ENCODE measurements at places on chromosomes 11 and 22.

GRCh38 chr22:28413612-28414399, 265.8 kb downstream of the TTC28 start:
- no peak for DNase-seq

- no peak for DNase-seq
Observed at GRCh38 chr11:19982774-19983495, 177.3 kb downstream of the DBX1 start.

DNA sequence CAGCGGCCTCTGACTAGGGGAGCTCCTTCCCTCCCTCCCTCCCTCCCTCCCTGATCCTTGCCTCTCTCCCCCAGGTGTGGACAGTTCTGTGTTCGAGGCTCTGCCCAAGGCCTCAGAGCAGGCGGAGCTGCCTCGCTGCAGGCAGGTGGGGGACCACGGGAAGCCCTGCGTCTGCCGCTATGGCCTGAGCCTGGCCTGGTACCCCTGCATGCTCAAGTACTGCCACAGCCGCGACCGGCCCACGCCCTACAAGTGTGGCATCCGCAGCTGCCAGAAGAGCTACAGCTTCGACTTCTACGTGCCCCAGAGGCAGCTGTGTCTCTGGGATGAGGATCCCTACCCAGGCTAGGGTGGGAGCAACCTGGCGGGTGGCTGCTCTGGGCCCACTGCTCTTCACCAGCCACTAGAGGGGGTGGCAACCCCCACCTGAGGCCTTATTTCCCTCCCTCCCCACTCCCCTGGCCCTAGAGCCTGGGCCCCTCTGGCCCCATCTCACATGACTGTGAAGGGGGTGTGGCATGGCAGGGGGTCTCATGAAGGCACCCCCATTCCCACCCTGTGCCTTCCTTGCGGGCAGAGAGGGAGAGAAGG, 11.1 kb upstream of the POU2F3 start:
- DNase-seq, result no peak

GRCh38 chr22:24512043-24512442, 16.9 kb downstream of the UPB1 start:
- DNase-seq, result no peak

DNA sequence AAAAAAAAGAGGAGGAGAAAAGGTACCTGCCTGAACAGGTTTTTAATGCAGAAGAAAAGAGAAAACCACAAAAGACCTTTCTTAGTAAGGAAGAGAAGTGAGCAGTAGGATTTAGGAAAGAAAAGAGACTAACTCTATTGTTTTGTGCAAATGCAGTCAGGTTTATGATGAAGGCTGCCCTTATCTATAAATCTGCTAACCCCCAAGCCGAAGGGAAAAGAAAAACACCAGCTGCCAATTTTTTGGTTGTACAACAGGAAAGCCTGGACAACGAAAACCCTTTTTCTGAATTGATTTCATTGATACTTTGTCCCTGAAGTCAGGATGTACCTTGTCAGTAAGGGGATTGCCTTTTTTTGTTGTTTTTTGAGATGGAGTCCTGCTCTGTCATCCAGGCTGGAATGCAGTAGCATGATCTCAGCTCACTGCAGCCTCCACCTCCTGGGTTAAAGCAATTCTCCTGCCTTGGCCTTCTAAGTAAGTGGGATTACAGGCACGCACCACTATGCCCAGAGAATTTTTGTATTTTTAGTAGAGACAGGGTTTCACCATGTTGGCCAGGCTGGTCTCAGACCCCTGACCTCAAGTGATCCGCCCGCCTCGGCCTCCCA, 21.2 kb downstream of the POLD4 start:
- no peak for DNase-seq

- no peak for DNase-seq
Observed at GRCh38 chr11:102485095-102485722, 32.6 kb upstream of the TMEM123 start.

DNA sequence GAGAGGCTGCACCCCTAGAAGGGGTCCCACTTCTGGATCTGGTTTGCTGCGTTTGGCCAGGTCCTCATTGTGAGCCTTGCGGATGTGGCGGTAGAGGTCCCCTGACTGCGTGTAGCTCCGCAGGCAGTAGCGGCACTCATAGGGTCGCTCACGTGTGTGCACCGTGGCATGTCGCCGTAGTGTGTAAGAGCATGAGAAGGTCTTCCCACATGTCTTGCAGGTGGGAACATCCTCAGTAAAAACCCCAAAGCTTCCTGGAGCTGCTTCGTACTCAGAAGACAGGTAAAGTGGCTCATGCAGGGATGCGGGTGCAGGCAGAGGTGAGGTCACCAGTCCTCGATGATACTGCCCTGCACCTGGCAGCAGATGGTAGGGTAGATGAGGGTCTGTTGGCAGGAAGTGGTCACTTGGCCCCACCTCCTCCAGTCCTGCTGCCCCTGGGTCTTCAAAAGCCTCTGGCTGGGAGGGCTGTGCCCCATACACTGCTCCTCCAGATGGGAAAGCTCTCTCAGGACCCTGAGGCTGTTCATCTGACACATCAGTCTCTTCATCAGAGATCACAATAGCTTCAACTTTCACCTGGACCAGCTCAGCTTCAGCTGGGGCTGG, 1.7 kb downstream of the ZBTB3 start:
- no peak for DNase-seq

DNA sequence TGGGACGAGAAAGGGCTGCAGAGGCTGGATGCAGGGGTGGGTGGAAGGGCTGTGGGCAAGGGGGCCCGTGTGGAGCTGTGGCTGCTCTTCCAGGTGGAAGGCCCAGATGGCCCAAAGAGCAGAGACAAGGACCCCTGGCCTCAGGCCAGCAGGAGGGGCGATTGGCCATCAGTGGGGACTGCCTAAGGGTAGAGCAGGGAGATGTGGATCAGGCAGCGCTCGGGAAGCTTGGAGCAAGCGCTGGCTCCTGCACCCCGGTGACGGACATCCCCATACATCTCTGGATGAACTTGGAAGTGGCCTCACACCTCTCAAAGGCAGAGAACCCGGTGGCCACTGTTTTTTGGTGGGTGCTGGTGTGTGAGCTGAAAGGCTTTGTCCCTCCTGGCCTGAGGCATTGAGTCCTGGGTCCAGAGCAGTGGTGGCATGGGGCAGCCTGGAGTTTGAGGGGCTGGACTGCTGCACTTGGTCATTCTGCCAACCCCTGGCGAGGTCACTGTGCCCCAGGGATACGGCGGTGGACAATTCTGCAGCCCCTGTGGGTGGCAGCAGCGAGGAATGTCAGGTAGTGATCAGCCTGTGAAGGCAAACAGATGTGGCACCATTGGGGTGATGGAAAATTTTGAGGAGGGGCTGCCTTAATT, 5.9 kb downstream of the FRMD8 start:
- DNase-seq, result no peak

DNA sequence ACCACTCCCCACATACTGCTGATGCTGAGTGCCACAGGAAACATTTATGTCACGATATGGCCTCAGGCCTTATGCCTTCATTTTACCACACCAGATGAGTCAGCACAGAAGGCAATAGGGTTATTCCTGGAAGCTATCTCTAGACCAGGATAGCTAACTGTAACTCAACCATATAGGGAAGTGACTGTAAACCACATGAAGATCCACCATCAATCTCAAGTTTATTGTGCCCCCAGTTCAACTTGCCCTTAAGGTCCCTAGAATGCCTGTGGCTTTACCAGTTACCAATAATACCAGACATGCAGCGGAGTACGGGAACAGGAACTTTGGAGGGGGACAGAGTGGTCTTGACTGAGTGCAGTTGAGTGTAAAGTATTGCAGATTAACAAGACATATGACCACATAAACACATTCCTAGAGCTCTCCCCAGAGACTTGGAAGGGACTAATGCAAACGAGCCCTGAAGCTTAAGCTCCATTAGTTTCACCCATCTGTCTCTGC, 180.9 kb downstream of the KIF18A start:
- DNase-seq, result peak; percentile 19

- no peak for DNase-seq
Observed at GRCh38 chr22:24021304-24021703, 10.2 kb downstream of the CABIN1 start.

DNA sequence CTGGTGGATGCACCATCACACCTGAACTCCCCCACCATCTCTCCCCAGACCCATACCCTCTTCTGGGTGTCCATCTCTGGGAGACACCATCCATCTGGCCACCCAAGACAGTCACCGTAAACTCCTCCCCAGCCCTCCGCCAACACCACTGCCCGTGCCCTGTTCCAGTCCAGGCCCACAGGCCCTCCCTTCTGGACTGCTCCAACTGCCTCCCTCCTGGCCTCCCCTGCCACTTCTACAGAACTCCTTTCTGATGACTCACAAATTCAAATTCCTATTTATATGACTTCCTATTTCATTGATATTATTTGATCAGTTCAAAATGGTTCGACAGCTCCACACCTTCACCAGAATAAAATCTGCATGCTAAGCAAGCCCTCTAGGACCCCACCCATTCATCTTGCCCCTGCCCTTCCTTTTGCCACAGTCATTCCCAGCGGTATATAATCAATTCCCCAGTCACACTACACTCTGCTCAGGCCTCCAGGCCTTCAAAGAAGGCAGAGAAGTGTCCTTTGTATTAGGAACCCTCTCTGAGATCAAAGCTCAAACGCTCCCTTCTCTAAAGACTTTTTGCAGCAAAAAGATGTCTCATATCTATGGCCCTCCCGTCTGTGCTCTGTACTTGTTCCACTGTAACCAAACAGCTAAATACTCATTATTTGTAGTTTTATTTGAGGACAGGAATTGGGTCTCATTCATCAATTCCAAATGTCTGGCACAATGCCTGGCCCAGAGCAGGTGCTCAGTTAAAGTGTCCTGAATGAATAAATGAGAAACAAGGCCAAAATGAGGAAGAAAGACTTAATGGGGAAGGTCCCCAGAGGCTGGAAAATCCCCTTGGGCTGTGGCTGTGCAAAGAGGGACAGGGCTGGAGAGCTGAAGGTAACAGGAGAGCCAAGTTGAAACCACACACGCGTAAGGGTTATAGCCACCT, 29.0 kb downstream of the MYH9 start:
- DNase-seq, result no peak

DNA sequence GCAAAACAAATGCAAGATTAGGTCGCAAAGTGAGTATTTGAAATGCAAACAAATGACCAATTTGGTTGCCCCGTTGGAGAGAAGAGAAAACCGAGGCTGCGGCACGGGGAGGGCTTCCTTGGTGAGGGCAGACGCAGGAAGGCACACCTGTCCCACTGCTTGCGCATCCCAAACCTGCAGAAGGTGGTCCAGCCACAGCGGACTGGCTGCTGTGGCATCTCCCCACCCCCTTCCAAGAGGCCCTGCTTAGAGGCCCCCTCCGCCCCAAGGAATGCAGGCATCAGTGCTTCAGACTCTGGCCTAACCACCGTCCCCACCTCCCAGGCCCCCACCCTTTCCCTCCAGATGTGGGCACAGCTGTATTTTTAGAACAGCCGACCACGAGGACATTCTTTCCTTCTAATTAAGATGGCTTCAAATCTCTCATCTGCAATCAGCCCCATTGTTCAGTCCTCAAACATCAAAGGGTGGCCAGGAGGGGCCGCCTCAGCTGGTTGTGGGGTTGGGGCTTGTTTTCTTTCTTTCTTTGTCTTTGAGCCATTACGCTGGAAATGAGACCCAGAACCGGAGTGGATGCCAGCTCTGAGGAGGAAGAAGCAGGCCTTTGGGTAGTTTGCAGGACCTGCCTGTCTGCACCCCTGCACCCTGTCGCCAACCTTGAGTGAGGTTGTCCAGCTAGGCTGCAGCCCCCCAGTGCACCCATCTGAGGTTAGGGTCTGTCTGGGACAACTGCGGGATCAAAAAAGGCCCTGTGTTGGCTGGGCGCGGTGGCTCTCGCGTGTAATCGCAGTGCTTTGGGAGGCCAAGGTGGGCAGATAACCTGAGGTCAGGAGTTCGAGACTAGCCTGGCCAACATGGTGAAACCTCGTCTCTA, 9.4 kb upstream of the DERL3 start:
- DNase-seq, result no peak

- DNase-seq, result no peak
Observed at GRCh38 chr11:117949062-117949461, 19.9 kb upstream of the TMPRSS13 start.

DNA sequence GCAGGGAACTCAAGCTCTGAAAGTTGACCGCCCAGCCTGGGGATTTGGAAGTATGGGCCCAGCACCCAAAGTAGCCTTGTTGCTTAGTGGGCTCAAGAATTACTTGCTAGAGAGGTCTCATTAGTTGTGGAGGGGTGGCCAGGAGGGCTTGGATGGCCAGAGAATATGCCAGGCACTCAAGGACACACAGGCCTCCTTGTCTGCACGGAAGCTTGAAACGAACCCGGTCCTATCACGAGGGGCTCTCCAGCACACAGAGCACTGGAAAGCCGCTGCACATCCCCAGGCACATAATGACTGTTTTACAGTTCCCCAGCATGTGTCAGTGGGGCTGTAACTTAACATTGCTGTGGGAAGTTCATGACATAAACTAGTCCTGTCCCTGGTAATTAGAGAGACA, 55.9 kb downstream of the NAT10 start:
- no peak for DNase-seq

GRCh38 chr22:24591286-24591830, 1.5 kb downstream of the LRRC75B start:
- DNase-seq, result no peak

- DNase-seq, result no peak
Observed at GRCh38 chr11:103637295-103637694, 399.1 kb upstream of the DDI1 start.

- no peak for DNase-seq
Observed at GRCh38 chr22:19845054-19845722, 9.5 kb downstream of the GNB1L start.

- DNase-seq, result no peak
Observed at GRCh38 chr11:25453471-25453870, 878.5 kb upstream of the ANO3 start.

Measured in NCI-H2171 treated with DMSO at 0.1 percent for 48 hours (cell line).